ENCODE measurements at places on chromosomes 12 and 14.
A peak's percentile ranks its signal among the peaks of the same experiment; 100 is the strongest.

DNA sequence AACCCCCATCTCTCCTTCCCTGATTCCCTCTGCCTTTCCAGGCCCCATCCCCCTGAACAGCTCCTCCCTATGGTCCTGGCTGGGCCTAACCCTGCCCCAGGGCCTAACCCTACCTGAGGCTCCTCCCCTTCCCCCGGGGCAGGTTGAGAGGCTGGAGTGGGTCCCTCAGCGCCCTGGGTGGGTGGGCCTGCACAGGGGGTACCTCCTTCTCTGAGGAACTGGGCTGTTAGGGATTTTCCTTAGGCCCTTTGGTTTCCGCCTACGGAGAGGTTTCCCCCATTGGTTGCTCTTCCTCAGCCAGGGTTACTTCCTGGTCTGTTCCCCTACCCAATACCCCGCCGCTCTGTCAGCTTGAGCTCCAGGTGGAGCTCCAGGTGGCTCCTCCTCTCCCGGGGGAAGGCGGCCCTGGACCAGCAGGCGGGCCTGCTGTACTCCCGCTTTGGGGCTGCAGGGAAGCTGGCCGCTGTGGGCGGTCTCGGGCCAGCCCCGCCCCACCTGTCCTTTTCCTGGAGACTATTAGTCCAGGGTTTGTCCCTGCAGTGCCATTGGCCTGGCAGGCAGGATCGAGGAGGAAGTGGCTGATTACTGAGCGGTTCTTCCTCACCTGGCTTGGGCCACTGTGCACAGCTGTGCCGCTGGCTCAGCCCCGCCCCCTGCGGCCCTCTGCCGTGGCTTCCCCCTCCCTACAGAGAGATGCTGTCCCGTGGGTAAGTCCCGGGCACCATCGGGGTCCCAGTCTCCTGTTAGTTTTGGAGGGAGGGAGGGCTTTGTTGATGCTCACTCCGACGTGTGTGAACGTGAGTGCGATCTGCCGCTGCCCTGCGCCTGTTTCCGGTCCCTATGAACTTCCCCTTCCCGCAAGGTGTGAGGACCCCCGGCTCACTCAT, 2.5 kb downstream of the C12orf57 start:
- DNase-seq: no peak

- no peak for DNase-seq
These were observed 69.2 kb downstream of the SLC6A12 start for GRCh38 chr12:144650-145284.

- no peak for DNase-seq
These were observed 37.3 kb downstream of the BAZ1A start for GRCh38 chr14:34837801-34838322.

DNA sequence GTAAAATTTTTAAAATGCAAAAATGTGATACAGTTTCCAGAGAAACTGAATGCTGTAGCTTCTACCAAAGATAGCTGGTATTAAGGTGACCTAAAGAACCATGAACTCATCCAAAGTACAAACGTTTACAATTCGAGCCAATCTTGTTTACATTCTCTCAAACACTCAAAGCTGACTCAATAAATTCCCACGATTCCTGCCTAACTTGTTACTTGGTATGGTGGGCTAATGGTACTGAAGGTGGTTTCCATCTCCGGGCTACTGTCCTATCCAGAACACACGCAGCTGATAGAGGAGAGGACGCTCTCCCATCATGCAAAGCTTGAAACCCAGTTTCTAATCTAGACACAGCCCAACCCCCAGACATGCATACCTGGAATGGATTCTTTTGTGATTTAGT, 31.5 kb downstream of the RAD9B start:
- DNase-seq: no peak

GRCh38 chr12:42960087-42960527, 370.6 kb upstream of the PRICKLE1 start:
- no peak for DNase-seq

GRCh38 chr14:104923640-104924420, 849 bp upstream of the PLD4 start:
- no peak for DNase-seq

DNA sequence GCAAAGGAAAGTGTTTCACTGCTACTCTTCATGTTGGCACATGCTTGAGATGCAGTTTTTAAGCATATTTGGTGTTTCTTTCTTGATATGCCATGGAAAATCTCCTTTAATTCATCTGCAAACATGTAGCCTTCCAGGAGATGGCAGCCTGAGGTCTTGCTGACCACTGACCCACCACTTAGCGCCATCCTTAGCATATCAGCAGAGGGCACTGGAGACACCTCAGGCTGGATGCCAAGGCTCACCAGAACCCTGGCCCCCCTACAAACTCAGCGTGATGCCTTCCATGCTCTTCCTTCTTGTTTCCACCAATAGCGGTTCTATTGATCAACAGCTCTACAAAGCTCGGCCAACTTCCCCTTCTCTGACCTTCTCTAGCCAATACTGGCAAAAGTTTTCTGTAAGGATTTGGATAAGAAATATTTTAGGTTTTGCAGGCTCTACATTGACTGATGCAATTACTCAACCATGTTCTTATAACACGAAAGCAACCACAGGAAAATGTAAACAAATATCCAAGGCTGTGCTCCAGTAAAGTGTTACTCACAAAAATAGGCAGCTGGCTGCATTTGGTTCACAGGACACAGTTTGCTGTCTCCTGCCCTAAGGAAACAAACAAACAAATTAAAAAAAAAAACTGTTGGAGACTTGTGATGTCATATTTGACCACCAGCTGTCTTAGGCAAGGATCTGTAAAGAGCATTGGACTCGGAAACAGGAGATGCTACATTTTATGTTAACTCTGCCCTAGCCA, 209.7 kb downstream of the SLC15A4 start:
- no peak for DNase-seq

DNA sequence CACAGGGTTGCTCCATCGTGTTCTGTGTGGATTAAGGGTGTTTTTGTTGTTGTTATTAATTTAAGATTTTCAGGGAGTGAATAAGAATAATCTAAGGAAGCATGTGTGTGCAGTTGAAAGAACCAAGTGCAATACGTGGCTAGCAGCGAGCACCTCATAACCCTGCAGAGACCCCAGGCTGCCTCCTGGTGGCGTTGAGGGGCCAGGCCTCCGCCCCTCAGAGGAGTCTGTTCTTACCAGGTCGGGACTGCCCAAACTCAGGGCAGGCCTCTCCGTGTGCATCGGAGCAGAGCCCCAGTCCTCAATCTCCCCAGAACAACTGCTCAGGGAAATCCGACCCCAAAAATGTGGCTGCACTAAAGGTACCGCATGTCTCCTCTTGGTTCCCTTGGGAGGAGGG, 36.8 kb downstream of the IL31 start:
- DNase-seq: no peak

- no peak for DNase-seq
These were observed 131.2 kb downstream of the SNAPC1 start for GRCh38 chr14:61893371-61893940.

DNA sequence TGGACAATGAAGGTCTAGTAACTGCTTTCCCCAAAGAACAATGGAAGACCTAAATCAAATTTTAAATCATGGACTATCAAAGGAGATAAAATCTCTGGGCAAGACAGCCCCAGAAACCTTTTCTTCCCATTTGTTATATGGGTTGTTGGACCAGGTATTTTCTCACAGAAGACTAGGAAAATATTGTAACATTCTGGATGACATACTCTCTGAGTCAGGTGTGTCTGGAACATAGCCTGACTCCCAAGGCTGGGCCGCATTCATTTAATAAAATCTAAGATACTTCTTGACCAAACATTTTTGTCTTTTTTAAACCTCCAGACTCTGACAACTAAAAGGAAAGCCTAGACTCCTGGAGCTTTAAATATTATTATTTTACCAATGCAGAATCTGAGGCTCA, 87.9 kb downstream of the ATP23 start:
- no peak for DNase-seq

GRCh38 chr12:95623554-95624170, 72.4 kb upstream of the USP44 start:
- DNase-seq: no peak

- DNase-seq: no peak
These were observed 240.6 kb downstream of the CPNE8 start for GRCh38 chr12:38664661-38665269.

DNA sequence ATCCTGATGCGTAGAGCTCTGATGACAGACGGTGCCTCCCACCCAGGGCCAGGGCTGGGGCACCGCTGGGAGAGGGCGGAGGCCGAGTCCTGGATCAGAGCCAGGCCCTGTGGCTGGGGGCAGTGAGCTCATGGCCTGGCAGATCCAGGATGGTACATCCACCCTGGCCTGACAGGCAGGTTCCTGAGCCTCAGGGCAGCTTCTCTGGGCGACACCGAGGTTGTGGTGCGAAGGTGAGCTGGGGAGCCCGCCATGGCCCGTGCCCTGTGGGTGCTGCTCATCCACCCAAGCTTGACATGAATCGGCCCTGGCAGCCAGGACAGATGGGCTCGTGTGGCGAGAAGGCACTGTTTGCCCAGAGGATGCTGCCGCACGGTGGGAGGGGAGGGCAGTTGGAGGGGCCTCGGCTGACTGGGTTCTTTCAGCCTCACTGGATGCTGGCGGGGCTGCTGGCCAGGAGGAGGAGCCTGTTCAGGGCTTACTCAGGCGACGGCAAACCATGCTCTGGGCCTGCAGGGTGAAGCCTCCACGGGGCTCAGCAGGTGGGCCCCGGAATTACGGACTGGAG, 16.6 kb downstream of the LRTM2 start:
- DNase-seq: no peak

GRCh38 chr12:108724890-108725151, 6.5 kb downstream of the CORO1C start:
- DNase-seq: no peak

GRCh38 chr14:30191639-30192279, 264.1 kb upstream of the PRKD1 start:
- no peak for DNase-seq

- DNase-seq: no peak
These were observed 770.9 kb upstream of the FOXG1 start for GRCh38 chr14:27995691-27996090.

- no peak for DNase-seq
These were observed 52.2 kb upstream of the TRHDE start for GRCh38 chr12:72219937-72220336.

GRCh38 chr12:123398177-123398549, 14.2 kb downstream of the KMT5A start:
- no peak for DNase-seq

- DNase-seq: peak; percentile 11
These were observed at the start of gene RGS6 for GRCh38 chr14:71932229-71932981. Gene RGS6 (plus strand): TSS chr14:71932429.

GRCh38 chr12:59886131-59886733, 290.4 kb downstream of the SLC16A7 start:
- no peak for DNase-seq

DNA sequence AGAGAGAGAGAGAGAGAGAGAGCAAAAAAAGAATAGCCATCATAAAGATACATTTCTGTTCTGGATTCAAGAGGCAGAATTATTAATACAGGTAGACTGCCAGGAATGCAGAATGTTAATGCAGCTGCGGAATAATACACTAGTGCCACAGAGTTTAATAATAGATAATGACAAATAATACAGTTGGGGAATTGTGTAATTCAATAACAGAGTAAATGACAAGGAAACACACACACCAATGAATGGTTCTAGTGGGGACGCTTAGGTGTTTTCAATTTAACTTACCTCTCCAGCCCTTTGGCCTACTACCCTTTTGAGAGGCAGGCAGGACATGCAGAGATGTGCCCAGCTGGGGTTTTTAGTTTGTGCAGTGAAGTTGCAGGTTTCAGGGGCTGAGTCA, 313.9 kb downstream of the NRXN3 start:
- no peak for DNase-seq

DNA sequence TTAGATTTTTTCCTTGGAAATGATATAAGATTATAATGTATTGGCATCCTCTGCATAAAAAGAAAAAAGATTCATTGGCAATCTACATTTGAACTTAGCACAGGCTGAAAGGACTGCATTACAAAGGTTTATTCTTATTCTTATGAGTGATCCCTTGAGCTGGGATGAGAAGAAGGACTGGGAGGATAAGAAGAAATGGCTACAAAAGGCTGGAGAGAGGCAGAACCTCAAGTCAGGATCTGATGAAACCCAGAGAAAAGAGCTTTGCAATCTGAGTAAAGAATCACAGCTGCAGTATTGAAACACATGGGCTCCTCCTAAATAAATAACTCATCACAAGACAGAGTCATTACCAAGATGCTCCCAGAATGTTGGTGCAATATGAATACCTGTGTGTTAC, 1635.4 kb upstream of the FLRT2 start:
- DNase-seq: no peak

DNA sequence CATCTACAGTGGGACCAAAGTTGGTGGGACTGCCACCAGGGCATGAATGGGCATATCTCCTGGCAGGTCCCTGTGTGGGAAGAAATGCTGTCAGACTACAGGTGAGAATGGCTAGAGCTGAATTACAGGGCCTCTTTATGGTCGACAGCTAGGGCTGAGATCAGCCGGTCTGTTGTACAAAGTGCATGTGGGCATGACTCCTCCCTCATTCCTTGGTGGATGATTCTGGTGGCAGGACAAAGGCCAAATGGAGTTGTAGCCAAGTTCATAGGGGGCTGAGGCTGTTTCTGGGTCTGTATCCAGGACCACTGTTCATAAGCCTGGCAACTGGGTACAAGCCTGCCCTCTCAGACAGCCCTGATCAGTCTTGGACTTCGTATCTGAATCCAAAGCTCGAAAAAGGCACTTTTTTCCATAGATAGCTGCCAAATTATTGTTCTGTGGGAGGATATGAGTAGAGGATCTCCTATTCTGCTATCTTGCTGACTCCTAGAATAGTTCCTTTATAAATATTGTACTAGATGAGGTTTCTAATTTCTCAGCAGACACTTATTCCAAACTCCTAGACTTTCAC, 460.8 kb downstream of the TMEM117 start:
- DNase-seq: no peak

GRCh38 chr14:92948647-92949046, 25.7 kb downstream of the CHGA start:
- no peak for DNase-seq

- DNase-seq: no peak
These were observed 4.9 kb upstream of the PLXNC1 start for GRCh38 chr12:94143438-94143837.

- no peak for DNase-seq
These were observed 413.2 kb downstream of the DPF3 start for GRCh38 chr14:72480464-72481243.

GRCh38 chr12:20628226-20628787, 66.8 kb upstream of the SLCO1C1 start:
- DNase-seq: no peak

- DNase-seq: no peak
These were observed 276.2 kb upstream of the ATP2B1 start for GRCh38 chr12:89984846-89985245.

GRCh38 chr14:66022526-66022925, 463.6 kb upstream of the CCDC196 start:
- no peak for DNase-seq

GRCh38 chr14:53951627-53952303, 4.9 kb downstream of the BMP4 start:
- DNase-seq: no peak

DNA sequence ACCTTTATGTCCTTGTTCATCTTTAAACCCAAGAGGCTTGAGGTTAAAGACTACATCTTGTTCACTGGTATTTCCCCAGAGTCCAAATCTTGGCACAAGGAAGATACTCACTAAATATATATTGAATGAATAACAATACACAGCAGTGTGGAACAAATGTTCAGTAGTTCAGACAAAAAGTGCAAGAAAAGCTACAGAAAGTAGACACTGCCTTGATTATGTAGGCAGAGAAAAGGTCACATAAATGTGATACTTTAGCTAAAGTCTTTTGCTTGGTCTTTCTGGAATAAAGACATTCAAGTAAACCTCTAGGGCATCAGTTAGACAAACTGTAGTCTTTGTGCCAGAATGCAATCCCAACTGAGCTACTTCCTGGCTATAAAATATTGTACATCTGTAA, 157.0 kb downstream of the TMEM117 start:
- DNase-seq: no peak
